ENCODE measurements at places on chromosomes 6 and 20.

- no peak for DNase-seq
Observed at GRCh38 chr6:168217880-168218537, 101.6 kb downstream of the DACT2 start.

- DNase-seq: no peak
Observed at GRCh38 chr6:168789699-168790098, 348.7 kb downstream of the SMOC2 start.

- DNase-seq: no peak
Observed at GRCh38 chr6:110543106-110543505, 66.7 kb upstream of the SLC22A16 start.

- no peak for DNase-seq
Observed at GRCh38 chr20:35055445-35056276, 36.9 kb downstream of the TRPC4AP start.

- no peak for DNase-seq
Observed at GRCh38 chr20:62723351-62723750, 14.7 kb downstream of the NTSR1 start.

GRCh38 chr6:95572098-95572497 lies 5.2 kb upstream of the MANEA start:
- DNase-seq: no peak

All from CD4-positive, alpha-beta T cell treated with Interleukin-15 for 4 hours (primary cell).